Eye (tissue), 1 donor: ENCODE measurements at places on chromosomes 11 and 22.
A peak's percentile ranks its signal among the peaks of the same experiment; 100 is the strongest.

GRCh38 chr11:65526744-65527143 is 1.9 kb downstream of the SCYL1 start:
- no peak for DNase-seq

DNA sequence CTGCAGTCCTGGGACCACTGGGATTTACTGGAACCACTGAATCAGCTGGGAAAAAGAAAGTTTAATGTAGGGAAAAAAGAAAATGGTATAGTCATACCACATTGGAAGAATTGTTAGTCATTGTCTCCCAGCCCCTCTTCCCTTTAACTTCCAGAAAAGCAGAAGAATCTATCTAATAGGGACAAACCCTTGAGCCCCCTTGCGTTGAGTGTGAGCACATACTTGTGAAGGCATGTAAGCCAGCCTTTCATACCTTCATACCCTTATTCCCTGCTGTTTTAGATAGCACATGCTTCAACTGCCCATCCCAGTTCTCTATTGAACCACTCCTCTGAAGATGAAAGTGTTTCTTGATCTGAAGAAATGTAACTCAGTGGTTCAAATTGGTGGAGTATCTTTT is 6.6 kb downstream of the TREH start:
- DNase-seq: no peak

DNA sequence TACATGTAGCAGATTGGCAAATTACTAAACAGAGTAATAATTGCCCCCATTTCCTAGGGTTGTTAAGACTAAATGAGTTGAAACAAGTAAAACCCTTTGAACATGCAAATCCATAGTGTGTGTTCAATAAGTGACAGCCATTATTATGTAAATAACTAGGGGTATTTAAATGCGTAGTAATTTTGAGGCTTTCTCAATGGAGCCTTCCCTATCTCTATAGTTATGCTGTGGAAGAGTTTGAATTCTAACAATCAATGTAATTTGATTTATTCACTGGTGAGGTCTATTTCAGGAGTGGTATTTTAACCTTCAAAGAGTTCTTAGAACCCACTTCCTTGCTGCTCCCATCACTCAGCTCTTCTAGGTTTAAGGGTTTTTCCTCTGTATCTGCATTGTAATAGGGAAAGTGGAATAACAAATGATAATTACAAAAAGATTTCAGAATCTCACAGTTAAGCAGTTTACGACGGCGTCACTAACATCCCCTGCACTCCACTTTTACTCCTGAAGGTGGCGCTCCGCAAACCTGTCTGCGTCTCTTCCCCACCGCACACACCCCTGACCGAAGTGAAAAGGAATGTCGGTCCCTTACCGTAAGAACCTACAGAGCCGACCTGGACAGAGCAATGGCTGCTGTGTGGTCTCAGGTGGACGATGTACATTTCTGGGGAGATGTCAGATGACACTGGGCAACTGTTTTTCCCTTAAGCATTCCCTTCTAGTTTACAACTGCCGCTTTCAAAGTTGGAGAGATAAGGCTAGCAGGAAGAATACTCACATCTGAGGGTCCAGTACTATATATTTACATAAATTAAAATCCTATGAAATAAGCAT is 80.8 kb downstream of the ZC3H12C start:
- DNase-seq: peak; percentile 90

DNA sequence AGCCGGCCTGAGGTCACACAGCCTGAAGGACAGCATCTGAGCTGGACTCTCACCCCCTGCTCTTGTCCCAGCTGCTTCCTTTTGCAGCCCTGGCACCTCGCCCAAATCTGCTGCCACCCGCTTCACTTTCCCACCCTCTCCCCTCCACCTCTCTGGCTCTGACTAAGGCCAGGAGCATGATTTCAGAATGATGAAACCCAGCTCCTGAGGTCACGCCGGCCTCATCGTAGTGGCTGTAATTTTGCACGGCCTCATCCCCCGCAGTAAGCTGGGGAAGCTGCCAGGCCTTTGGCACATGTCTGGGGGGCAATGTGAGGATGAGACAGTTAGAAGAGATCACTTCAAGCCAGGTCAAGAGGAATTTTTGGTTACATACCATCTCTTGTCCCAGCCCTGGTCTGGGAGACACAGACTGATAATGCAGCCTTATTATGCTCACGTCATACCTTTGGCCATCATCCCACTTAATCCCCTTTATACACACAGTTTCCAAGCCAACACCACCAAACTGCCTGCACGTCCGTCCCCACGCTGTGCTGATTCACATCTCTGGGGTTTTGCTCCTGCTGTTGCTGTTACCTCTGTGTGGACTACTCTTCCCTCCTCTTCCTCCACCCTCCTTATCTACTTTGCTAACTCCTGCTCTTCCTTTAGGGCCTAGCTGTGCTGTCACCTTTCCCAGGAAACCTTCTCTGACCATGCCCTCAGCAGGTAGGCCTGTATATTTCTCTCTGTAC is 58.1 kb downstream of the CHRDL2 start:
- DNase-seq: peak; percentile 50

- DNase-seq: no peak
Measured at GRCh38 chr11:44916801-44917385, 33.8 kb downstream of the TP53I11 start.

- DNase-seq: peak; percentile 23
Measured at GRCh38 chr22:46640293-46641055, 20.3 kb downstream of the GRAMD4 start.

DNA sequence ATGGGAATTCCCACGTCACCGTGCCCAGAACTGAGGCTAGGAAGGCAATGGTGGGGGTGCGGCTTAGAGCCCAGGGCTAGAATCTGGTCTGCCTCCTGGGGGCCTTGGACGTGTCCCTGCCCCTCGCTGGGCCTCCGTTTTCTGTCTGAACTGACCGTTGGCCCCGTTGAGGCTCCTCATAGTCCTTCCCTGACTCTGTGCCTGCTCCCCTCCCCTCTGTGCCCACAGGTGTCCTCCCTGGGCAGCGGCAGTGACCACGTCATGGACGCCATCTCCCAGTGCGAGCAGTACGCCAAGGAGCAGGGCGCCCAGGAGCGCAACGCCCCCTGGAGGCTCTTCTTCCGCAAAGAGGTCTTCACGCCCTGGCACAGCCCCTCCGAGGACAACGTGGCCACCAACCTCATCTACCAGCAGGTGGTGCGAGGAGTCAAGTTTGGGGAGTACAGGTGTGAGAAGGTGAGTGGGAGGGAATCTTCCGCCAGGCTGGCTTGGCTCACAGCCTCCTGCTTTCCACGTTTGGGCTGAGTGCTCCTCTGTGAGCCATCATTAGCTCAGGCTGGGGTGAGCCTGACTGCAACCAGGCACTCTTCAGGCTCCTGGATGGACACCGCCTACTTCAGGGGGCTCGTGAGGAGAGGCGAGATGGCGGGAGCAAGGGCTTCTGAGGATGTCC is 63.9 kb downstream of the MYO7A start:
- DNase-seq: no peak

GRCh38 chr11:118476676-118477075 is 40.4 kb downstream of the KMT2A start:
- no peak for DNase-seq

GRCh38 chr11:11806586-11806985 is 35.2 kb upstream of the USP47 start:
- peak; percentile 25 for DNase-seq

DNA sequence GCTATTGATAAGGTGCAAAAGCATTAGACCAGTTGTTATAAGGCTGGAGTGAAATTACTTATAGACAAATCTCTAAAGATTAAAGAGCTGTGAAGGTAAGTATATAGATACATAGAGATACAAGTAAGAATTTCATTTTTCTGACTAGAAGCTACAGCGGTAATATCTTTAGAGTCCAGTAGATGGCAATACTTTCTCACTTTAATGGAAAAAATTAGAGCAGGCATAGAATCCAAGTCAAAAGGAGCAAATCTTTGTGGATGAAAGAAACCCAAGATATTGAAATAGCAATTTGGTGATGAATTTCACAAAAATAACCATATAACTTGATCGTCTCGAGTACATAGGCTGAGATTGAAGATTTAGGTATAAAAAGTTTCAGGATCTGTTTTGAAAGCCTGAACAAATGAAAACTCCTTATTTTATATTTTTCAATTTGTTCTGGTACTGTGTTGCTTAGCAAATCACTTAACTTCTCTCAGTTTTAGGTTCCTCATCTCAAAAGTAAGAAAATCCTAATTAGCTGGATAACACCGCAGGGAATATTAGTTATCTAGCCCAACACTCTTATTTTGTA is 81.9 kb downstream of the UVRAG start:
- DNase-seq: peak; percentile 84
